ENCODE measurements at places on chromosomes 3 and 15.

DNA sequence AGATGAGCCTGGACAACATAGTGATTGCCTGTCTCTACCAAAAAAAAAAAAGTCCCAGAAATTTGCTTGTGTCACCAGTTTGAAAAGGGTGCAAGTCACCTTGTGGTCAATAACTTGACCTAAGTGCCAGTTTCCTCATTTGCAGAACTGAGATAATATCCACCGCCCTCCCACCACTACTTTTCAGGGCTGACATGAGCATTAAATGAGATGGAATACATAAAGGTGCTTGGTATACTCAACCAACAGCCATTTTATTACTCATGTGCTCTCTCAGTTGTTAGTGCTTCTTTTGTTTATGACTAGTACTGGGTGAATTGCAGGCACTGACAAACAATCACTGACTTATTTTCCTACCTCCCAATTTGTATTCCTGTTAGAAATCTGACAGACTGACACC is 340.5 kb upstream of the SATB1 start:
- DNase-seq, result no peak

GRCh38 chr15:66937588-66937987 is 127.8 kb upstream of the SMAD3 start:
- no peak for DNase-seq

DNA sequence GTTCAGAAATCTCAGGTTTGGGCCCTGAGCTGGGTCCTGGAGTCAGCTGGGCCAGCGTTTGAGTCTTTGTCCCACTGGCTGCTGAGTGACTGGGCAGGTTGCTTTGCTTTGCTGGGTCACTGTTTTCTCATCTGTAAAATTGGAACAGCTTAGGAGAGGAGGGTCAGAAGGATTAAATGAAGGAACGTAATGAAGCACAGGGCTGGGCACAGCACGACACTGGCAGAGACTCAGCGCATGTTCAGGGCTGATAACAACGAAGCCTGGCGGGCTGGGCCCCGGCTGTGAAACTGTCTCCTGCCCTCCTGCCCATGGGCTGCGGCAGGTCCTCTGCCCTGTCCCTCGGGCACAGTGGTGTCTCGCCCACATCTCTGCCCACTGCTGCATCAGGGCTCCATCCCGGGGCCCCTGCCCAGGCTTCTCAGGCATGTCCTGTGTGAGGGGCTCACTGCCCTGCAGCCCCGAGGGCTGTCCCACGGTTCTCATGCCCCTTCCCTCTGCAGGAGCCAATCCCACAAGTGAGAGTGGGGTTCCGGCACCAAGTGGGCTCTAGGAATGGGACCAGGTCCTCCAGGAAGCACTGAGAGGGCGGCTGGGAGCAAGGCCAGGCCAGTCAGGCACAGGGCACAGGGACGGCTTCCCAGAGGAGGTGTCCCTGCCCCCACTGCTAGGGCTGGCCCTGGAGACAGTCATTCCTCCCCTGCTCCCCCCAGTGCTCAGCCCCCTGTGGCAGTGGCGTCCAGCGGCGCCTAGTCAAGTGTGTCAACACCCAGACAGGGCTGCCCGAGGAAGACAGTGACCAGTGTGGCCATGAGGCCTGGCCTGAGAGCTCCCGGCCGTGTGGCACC is 88.0 kb downstream of the TBC1D2B start:
- no peak for DNase-seq

DNA sequence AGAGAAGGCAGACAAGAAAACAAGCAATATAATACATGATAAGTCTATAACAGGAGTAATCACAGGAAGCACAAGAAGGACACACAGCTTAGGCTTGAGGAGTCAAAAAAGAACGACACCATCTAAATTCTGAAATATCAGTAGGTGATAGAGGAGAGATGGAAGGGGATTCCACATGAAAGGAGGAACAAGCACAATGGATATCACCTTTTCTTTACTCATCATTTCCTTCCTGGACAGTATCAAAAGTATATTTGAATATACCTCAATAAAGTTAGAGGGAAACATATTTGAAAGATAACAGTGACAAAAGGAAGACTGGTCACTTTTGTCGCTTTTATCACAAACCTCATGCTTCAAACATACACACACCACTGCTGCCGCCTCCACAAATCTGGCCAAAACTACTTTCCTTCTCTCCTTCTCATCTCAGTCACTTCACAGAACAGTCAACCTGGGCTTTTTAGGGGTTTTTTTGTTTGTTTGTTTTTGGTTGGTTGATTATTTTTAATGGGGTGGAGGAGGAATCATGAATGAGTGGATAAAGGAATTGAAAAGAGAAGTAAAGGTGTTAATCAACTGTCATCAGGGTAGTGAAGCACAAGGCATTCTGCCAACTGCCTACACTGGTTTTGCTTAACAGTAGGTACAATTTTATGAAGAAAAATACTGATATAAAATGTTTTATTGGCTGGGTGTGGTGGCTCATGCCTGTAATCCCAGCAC is 18.5 kb downstream of the DENND4A start:
- DNase-seq, result no peak

- no peak for DNase-seq
Observed at GRCh38 chr15:40151499-40151898, 9.4 kb upstream of the BUB1B start.

- peak; percentile 96 for DNase-seq
Observed at GRCh38 chr15:36161771-36162212, 417.6 kb upstream of the CDIN1 start.

- no peak for DNase-seq
Observed at GRCh38 chr3:8767256-8767666, 2.2 kb downstream of the OXTR start.

DNA sequence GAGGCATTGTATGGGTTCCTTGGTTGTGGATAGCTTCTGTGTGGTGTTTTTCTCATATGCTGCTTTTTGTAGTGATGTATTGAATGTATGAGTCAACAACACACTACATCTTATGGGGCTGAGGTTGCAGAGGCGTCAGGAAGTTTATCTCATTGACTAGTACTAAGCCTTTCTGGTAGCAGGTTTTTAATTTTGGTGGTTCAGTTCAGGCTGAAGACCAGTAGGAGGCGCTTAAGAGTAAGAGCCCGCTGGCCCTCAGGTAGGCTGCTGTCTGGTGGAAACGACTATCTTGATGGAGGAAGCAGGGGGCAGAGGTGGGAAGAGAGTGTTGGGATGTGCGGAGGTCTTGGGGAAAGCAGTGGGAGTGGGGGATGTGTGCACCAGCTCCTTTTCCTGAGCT is 62.4 kb downstream of the RTP4 start:
- no peak for DNase-seq

DNA sequence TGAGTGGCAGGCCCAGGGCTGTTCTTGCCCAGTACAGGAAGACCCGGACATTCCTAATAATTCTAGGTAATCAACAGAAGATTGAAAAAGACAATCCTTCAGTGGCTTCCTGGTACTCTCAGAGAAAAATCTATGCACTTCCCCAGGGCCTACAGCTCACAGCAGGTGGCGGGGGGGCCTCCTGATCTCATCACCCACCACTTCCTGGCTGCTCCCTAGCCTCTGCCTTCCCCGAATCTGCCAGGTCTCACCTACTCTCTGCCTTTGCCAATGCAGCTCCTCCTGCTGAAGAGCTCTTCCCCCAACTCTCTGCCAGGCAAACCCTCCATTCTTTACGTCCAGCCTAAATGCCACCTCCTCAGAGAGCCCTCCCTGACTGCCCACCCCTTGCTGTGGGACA is 37.5 kb downstream of the EHD4 start:
- DNase-seq, result no peak

DNA sequence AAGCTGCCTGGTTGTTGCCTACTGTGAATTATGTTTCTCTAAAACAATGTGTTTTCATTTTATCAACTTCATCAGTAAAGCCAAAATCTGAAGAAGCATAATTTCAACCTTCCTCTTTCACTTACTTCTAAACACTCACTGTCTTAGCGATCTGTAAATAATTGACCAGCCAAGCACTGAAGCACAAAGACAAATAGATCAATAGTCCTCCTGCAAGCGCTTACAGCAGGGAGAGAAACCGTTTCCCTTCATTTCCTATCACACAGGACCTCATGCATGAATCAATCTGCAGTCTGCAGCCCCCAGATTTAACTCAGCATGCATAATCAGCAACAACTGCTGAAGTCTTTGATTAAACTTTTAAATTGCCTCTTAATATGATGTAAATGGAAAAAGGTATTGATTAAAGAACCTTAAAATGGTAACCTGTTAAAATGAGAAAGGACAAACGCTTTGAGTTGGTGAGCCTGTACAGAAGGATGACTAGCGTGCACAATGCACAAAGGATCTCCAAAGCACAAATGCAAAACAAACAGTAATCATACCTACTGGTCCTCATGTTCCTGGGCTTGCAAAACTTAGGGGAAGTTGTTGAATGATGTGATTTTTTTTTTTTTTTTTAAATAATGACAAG is 370.2 kb upstream of the ZNF385D start:
- no peak for DNase-seq

- no peak for DNase-seq
Observed at GRCh38 chr15:58771621-58772250, 634 bp downstream of the MINDY2 start.

GRCh38 chr3:194064380-194065332 is 71.3 kb upstream of the HES1 start:
- DNase-seq, result no peak
